ENCODE measurements at places on chromosomes 13 and 19.
A peak's percentile ranks its signal among the peaks of the same experiment; 100 is the strongest.

DNA sequence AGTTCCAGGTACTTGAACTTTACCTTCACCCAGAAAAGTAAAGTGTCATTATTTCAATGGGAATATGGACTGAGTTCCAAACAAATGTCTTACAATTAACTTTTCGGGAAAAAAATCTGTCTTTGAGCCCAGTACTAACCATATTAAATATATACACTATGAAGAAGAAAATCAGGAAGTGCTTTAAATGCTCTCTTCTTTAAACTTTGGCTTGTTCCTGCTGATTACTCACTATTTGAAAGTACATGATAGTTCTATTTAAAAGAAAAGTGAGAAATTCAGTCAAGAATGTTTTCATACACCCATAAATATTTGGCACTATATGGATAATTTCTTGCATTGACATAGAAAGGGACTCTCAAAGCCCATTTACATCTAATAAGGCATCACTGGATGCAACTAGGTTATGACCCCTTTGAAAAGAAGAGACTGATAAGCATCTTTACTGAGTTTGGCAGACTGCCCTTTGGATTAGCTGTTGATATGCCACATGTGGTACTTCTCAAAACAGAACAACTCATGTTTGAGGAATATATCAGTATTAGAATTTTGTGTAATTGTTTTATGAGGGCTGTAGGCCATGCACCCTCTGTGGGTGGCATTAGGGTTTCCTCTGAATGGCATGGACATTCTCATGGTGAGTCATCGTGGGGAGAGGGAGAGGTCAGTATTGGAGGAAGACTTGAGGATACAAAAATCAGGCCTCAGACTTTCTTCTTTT is 25.0 kb upstream of the VWA8 start:
- H3K27me3 ChIP-seq = peaks cover 31% of the 10 kb centered on the region
- H3K27ac ChIP-seq = no peak overlapping the region
- no peak for ATAC-seq
- no peaks in the 10 kb centered on the region for H3K36me3 ChIP-seq

GRCh38 chr13:106318941-106319411 is 216.5 kb downstream of the EFNB2 start:
- H3K36me3 ChIP-seq = no peaks in the 10 kb centered on the region
- H3K27ac ChIP-seq = no peak overlapping the region
- H3K27me3 ChIP-seq = no peaks in the 10 kb centered on the region
- no peak for ATAC-seq
- no peaks in the 10 kb centered on the region for H3K4me1 ChIP-seq
- no peak overlapping the region for H3K4me3 ChIP-seq

GRCh38 chr13:39913339-39913738 is 257.9 kb downstream of the COG6 start:
- peaks cover 10% of the 10 kb centered on the region for H3K4me1 ChIP-seq
- no peak for ATAC-seq
- H3K27ac ChIP-seq = no peak overlapping the region
- no peaks in the 10 kb centered on the region for H3K36me3 ChIP-seq
- H3K27me3 ChIP-seq = peaks cover 20% of the 10 kb centered on the region

DNA sequence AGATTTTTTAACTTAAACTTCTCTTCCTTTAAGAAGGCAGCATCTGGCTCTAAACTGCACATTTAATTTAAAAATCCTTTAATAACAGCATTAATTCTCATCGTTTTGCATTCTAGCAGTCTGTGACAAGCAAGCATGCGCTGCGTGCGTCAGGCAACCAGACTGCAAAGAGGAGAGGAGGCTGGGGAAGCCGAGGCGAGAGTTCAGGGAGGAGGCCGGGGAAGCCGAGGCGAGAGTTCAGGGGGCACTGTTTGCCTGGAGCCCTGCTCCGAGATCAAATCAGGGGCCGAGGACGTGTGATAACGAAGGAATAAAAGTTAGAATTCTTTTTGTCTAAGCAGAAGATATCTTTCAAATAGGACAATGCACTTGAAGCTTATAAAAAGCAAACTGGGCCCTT is 435.7 kb downstream of the EFNB2 start:
- ATAC-seq = no peak
- H3K27ac ChIP-seq = no peak overlapping the region
- no peaks in the 10 kb centered on the region for H3K36me3 ChIP-seq
- no peaks in the 10 kb centered on the region for H3K27me3 ChIP-seq

DNA sequence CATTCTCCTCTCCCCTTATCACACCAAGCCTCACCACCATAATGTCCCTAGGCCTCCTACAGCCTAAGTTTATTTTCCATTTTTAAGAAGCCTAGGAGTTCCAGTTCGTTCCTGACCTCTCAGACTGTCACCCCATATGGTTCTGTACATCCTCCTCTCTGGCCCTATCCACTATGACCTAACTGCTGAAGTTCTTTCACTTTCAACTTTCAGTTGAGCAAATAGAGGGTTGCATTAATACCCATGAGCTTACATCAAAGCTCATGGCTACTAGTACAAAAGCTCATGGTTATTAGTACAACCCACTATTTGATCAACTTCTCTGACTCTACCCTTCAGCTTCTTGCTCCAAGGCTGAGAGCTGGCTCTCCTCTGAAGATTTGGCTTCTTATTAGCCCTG is 72.9 kb downstream of the FGF14 start:
- H3K36me3 ChIP-seq = no peaks in the 10 kb centered on the region
- ATAC-seq = peak; percentile 8
- H3K27ac ChIP-seq = no peak overlapping the region
- H3K27me3 ChIP-seq = no peaks in the 10 kb centered on the region
- H3K4me3 ChIP-seq = no peak overlapping the region
- H3K4me1 ChIP-seq = no peaks in the 10 kb centered on the region

GRCh38 chr13:74256969-74257368 is 122.8 kb upstream of the KLF12 start:
- H3K4me3 ChIP-seq = no peak overlapping the region
- no peaks in the 10 kb centered on the region for H3K36me3 ChIP-seq
- no peak for ATAC-seq
- no peak overlapping the region for H3K27ac ChIP-seq
- no peaks in the 10 kb centered on the region for H3K4me1 ChIP-seq

GRCh38 chr13:44300895-44301638 is 72.6 kb upstream of the SERP2 start:
- H3K4me1 ChIP-seq = peaks cover 7% of the 10 kb centered on the region
- H3K27ac ChIP-seq = no peak overlapping the region
- peaks cover 43% of the 10 kb centered on the region for H3K27me3 ChIP-seq
- no peaks in the 10 kb centered on the region for H3K36me3 ChIP-seq
- ATAC-seq = peak; percentile 63

- no peaks in the 10 kb centered on the region for H3K27me3 ChIP-seq
- ATAC-seq = no peak
- H3K4me1 ChIP-seq = no peaks in the 10 kb centered on the region
These were observed 17.8 kb upstream of the ENOX1 start for GRCh38 chr13:43804461-43805070.

DNA sequence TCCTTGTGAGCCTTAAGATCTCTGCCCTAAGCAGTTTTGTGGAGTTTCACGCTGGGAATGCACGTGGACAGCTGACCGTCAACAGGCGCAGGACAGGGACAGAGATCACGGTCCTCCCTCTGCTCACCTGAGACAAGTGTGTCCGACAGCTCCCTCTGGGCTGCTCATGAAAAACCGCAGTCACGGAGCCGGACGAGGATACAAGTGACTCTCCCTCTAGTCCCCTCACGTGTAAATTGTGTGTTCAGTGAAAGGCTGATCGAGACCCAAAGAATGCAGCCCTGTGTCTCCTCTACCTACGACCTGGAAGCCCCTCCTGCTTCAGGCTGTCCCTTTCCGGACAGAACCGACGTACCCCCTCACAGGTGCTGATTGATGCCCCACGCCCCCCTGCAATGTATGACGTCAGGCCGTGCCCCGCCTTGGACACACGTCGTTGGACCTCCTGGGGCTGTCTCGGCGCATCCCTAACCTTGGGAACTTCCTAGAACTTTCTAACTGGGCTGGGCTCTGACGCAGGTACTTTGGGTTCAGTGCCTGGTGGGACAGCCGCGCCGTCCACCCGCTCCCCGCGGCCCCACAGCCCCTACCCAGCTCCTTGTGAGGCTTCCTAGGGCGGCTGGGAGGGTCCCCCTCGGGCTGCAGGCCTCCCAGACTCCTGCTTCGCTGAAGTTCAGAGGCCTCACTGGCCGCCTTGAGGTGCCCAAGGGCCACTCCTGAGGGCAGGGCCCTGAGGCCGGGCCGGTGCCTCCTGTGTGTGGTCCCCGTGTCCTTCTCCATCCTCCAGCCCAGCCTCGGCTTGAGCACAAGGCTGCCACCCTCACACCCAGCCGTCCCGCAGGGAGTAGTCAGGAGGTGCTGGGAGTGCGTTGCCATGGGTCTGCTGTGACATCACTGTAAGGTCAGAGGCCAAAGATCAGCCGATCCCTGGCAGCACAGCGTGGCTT is at the start of gene C13orf46:
C13orf46 (minus strand) TSS at position 859 of the 947 bp plus-strand sequence; CDS start at position 780, 79 bp downstream.
- H3K27me3 ChIP-seq = no peaks in the 10 kb centered on the region
- ATAC-seq = no peak
- H3K4me1 ChIP-seq = no peaks in the 10 kb centered on the region
- no peak within 1 kb of the TSS for H3K4me3 ChIP-seq

- H3K27me3 ChIP-seq = no peaks in the 10 kb centered on the region
- no peak overlapping the region for H3K27ac ChIP-seq
- H3K36me3 ChIP-seq = no peaks in the 10 kb centered on the region
- H3K4me1 ChIP-seq = peaks cover 12% of the 10 kb centered on the region
- no peak overlapping the region for H3K4me3 ChIP-seq
These were observed 22.9 kb downstream of the COMP start for GRCh38 chr19:18768046-18768771.

DNA sequence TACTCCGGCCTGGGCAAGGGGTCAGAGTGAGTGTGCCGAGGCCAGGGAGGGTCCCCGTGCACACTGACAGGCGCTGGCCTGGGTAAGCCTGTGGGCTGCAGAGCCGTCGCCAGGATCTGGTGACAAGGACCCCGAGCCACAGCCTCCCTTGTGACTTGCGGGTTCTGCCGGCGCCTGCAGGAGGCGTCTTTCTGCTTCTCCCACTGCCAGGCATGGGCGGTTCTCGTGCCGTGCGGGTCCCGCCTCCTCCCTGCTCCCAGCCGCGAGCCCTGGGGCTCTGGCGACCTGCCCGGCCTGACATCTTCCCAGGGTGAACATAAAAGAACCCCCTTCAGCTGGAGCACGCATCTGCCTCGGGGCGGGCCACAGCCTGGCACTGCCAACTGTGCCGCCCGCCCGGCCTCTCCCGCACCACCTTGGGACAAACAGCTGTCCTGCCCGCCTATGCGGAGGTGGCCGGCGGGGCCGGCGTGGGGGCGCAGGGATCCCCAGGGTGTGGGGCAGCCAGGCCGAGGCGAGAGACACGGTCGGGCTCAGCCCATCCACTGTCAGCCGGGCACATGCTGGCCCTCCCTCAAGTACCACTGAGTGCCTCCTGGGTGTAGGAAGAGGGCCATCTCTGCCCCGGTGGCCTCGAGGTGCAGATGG is 1.5 kb upstream of the HCN2 start:
- H3K27me3 ChIP-seq = peaks cover 59% of the 10 kb centered on the region
- peaks cover 20% of the 10 kb centered on the region for H3K4me1 ChIP-seq
- no peak overlapping the region for H3K27ac ChIP-seq

- no peaks in the 10 kb centered on the region for H3K27me3 ChIP-seq
- peak; percentile 62 for ATAC-seq
- peaks cover 21% of the 10 kb centered on the region for H3K36me3 ChIP-seq
- peak overlapping the region; percentile 90 for H3K27ac ChIP-seq
These were observed 13.8 kb downstream of the STK24 start for GRCh38 chr13:98563071-98563470.

DNA sequence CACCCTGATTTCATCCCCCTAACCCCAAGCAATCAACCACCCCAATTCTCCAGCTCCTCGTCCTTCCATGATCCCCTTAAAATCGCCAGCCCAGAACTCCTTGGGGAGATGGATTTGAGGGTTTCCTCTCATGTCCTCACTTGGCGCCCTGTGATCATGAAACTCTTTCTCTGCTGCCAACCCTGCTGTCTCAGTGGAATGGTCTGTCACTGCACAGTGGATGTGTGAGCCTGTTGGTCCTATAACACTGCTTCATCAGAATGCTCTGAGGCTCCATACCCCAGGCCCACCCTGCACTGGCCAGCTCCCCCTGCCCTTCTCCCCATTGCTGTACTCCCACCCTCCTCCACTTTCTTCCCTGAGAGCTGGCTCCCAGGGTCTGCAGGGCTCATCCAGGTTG is 12.6 kb upstream of the ZNF792 start:
- H3K4me1 ChIP-seq = peaks cover 11% of the 10 kb centered on the region
- no peak overlapping the region for H3K27ac ChIP-seq
- no peak for ATAC-seq
- no peak overlapping the region for H3K4me3 ChIP-seq

- ATAC-seq = no peak
- no peaks in the 10 kb centered on the region for H3K36me3 ChIP-seq
- H3K27ac ChIP-seq = no peak overlapping the region
- no peak overlapping the region for H3K4me3 ChIP-seq
These were observed 31.5 kb downstream of the ZFR2 start for GRCh38 chr19:3837332-3837731.

DNA sequence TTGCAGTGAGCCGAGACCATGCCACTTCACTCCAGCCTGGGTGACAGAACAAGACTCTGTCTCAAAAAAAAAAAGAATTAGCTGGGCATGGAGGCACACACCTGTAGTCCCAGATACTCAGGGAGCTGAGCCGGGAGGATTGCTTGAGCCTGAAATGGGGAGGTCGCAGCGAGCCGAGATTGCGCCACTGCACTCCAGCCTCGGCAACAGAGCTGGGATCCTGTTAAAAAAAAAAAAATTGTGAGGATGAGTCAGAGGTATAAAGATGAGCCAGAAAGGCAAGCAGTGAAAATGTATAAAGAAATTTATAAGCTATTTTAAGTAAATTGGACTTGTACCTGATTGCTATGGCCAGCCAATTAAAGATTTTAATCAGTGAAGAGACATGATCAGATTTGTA is 21.1 kb downstream of the KBTBD6 start:
- H3K27ac ChIP-seq = no peak overlapping the region
- H3K4me3 ChIP-seq = no peak overlapping the region
- ATAC-seq = no peak
- no peaks in the 10 kb centered on the region for H3K4me1 ChIP-seq
- H3K36me3 ChIP-seq = no peaks in the 10 kb centered on the region

DNA sequence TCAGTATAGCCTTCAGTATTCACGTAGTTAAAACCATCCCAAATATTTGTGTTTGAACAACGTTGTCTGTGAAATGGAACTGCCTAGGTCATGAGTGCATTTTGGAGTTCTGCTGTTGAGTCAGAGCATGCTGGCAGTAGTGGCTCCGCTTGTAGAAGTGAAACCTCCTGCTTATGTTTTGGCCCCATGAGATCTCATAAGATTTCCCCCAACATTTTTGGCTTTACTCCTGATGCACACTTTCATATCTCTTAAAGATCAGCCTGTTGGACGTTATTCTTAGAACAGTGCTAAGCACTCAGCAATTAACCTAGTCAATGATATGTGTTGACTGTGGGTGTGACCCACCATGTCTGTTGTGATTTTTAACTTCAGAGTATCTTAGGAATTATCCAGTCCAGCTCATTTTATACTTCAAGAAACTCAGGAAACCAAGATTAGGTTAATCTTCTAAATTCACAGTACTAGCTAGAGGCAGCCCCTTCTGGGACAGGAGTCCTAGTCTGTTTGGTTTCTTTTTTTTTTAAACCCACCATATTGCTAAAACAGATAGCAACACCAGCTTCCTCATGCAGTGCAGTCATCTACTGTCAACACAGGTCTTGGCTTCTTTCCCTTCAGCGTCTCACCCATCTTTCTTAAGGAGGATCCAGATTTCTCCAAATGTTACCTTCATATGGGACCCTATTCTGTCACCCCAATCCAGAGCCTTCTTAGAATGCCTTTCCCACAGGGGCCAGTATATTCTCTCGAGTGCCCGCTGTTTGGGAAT is 26.2 kb downstream of the RAP2A start:
- H3K27ac ChIP-seq = peak overlapping the region; percentile 81
- ATAC-seq = peak; percentile 98
- H3K36me3 ChIP-seq = peaks cover 23% of the 10 kb centered on the region
- peak overlapping the region; percentile 10 for H3K4me3 ChIP-seq
- no peaks in the 10 kb centered on the region for H3K27me3 ChIP-seq

GRCh38 chr19:573519-573825 is 1.1 kb downstream of the BSG start:
- no peaks in the 10 kb centered on the region for H3K27me3 ChIP-seq
- peaks cover 18% of the 10 kb centered on the region for H3K36me3 ChIP-seq
- H3K27ac ChIP-seq = peak overlapping the region; percentile 85
